H9 (cell line): ENCODE measurements at places on chromosomes 5 and 9. TPM values are rescaled to one million over a fixed set of nuclear protein-coding genes. Genes with fewer than 3 reads are reported as not detected.

DNA sequence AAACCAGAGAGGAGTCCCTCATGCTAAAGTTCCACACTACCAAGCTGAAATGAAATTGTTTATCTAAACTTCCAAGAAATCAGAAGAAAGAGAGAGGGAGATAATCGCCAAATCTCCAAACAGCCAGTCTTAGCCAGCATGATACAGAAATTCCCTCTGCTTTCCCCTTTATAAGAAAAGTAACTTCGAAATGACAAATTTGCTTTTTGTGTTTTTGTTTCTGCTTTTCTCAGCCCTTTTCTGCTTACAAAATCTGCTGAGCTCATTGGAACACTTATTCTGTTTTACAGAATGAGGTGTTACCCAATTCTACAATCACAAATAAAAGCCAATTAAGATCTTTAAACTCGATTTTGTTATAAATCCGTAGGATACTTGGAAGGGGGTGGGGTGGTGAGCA is 72.9 kb downstream of the SFXN1 start:
- no peak for DNase-seq

- no peak for DNase-seq
Measured at GRCh38 chr5:14257995-14258403, 114.9 kb downstream of the TRIO start.

DNA sequence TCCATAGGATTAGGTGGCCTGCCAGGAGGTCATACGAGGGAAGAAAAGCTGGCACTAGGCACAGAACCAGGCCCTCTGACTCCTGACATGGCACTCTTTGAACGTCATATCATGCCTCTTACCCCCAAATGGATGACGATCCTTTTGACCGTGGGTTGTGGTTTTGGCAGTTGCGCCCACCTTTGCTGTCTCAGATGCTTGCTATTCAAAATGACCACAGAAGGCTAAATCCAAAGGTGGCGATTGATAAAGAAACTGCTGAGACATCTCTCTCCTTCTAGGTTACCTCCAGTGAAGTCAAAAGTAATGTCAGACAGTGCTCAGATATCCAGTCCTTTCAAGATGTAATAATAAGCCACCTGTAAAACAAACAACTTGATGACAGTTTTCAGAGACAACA is 385.0 kb downstream of the EFNA5 start:
- DNase-seq = no peak

GRCh38 chr5:81785322-81785721 is 34.4 kb upstream of the SSBP2 start:
- DNase-seq = no peak

- no peak for DNase-seq
Measured at GRCh38 chr5:41817625-41818301, 52.5 kb downstream of the OXCT1 start.

DNA sequence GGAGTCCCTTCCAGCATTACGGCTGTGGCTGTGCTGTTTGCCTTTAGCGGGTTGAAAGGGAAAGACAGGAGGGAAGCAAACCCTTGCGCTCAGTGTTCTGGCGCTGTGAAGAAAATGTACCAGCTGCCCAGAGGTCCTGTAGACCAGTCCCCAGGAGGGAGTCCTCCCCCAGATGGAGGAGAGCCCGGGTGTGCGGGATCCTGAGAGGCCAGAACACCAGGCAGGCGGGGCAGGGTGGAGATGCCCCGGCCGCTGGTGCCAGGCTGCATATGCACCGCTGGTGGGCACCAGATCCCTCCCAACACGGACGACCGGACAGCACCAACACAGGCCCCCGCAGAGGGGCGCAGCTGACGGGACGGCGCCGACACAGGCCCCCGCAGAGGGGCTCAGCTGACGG is 37.2 kb upstream of the SLC9A3 start:
- DNase-seq = no peak

GRCh38 chr9:26170190-26170589 is 491.9 kb upstream of the TUSC1 start:
- no peak for DNase-seq

GRCh38 chr9:79273311-79273710 is 298.5 kb upstream of the TLE4 start:
- no peak for DNase-seq

GRCh38 chr9:91795598-91796241 is 154.3 kb downstream of the ROR2 start:
- no peak for DNase-seq

DNA sequence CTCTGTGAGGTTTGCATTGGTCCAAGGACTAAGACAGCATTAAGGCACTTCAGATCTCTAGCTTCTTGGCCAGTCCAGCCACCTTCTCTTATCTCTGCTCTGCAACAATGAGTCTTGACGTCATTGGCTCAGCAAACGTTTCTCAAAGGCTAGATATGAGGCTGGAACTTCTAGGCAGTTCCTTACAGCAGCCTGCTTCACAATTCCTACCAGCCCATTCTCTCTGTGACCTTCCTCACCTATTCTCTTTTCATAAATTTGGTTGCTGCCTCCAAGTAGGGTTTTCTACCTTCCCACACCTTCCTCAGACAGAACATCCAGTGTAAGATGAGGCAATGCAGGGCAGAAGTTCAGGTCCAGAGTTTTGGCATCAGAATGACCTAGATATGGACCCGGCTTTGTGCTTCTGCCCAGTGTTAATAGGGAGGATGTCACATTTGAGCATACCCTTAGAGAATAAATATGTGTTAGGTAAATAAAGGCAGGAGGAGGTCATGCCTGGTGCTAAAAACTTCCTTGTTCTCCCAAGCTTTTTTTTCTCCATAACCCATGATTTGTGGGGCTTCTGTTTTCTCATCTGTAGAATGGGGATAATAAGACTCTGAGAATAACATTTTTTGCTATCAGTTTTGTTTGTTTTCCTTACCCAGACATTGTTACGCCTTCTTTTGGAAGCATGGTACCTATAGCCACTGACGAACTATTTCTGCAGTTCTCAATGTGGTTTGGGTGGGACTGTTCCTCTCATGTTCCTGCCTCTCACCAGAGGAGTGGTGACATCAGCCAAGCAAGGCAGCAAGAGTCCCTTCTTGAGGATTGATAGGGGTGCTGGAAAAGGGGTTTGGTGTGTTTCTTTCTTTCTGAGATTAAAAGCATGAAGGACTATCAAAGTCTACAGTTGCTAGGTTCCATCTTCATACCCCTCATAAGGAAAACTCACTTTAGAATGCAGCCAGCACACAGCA is 220.6 kb upstream of the TRIM32 start:
- DNase-seq = no peak

GRCh38 chr5:168301593-168302390 is 10.3 kb downstream of the WWC1 start:
- no peak for DNase-seq

Gene CCDC69
- 5.3 and 6.0 TPM in 2 replicates for total RNA-seq

Gene NUP214
- total RNA-seq = 47.2 and 53.8 TPM in 2 replicates
